ENCODE measurements at places on chromosomes 2 and 18.

DNA sequence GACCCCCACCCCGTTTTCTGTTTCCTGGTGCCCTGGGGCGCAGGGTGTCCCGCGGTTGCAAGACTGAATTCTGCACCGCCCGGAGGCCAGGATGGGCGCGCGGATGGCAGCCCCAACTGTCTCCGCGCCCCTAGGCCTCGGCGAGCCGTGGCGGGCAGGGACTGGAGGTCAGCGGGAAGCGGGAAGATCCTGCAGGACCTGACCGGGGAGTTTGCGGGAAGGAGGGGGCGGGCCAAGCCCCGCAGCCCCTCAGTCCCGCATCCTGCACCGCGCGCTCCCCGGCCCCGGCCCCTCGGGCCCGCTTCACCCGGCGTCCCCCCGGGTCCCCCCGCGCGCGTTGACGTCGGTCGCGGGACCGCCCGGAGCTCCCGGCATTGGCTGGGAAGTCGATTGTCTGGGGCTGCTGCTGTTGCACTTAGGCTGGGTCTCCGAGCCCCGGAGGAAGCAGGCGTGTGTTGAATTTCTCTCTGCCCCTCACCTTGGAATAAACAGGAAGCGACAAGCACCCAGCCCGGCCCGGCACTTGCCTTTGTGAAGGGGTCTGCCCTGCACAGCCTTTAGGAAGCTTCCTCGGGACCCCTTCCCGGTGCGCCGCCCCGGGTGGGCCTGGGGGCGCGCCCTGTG is at the start of gene LDLRAD4:
Gene LDLRAD4 (plus strand): TSS at position 393 of the 624 bp plus-strand sequence.
- DNase-seq = no peak

DNA sequence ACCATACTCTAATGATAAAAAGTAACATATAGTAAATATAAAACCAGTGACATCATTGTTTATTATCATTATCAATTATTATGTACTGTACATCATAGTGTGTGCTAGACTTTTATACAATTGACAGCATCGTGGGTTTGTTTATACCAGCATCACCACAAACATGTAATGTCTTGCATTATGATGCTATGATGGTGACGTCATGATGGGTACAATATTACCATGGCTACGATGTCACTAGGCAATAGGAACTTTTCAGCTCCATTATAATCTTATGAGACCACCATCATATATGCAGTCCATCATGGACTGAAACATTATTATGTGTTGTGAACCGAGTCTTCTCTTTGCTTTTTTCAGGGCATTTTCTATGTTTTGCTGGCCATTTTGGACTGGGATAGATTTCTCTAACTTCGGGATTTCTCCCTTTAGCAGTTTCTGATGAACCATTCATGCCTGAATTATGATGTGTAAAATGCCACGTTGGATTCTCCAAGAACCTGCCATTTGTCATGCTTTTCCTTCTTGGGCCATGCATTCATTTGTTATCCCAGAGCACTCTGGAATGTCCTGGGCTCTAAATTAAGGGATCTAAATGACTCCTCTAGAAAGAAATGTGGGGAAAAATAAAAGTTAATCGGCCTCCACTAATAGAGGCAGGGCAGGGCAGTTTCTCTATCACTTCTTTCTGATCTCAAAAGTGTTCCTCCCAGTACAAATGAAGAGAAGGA is 325.6 kb upstream of the TNP1 start:
- DNase-seq = no peak

DNA sequence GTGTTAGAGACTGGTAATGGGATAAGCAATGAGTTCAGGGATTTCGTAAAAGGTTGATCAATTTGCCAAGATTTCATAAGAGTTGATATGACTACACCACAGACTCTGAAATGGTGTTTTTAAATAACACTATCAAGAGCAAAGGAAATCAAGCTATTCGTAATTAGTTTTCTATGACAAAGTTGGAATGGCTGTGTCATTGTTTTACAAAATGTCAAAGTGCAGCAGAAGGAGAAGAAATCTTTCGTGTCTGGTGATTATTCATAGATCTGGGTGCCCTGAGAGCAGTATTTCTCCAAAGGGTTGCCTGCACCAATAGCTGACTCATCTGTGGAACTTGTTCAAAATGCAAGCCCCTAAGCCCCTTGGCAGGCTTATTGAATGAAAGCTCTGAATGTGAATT is 70.1 kb downstream of the NABP1 start:
- DNase-seq = no peak

GRCh38 chr18:56709463-56709862 is 58.3 kb downstream of the WDR7 start:
- DNase-seq = no peak

DNA sequence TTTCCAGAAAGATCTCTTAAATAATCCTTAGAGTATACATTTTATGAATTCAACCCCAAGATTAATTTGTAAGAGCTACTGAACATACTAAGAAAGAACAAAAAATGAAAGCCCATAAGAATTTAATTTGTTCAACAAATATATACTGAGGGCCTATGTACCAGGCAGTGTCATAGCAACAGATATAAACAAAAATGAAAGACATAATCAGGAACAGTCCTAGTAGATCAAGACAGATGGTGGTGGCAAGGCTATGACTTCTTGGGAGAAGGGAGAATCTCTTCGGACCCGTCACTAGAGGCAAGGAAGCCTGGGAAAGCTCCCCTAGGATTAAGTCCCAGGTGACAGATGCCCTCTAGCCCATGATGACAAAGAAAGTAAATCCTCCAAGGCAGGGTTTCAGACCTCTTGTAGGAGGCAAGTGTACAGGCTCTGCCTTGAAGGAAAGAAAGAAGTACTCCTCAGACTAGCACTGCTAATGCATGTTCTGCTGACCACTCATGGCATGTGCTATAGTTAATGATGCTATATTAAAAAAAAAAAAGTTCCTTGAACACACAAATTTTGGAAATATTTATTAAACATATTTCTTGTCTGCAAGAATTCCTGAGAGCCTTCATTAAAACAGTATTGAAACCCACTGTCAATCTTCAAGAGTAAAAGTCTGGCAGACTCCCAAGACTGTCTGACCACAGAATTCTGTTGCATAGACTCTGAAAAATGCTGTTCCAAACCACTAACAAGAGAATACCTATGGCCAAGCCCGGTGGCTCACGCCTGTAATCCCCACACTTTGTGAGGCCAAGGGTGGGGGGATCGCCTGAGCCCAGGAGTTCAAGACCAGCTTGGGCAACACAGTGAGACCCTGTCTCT is 31.5 kb downstream of the NOL10 start:
- no peak for DNase-seq

- DNase-seq = no peak
Observed at GRCh38 chr2:85501248-85501647, 37.7 kb upstream of the MAT2A start.

DNA sequence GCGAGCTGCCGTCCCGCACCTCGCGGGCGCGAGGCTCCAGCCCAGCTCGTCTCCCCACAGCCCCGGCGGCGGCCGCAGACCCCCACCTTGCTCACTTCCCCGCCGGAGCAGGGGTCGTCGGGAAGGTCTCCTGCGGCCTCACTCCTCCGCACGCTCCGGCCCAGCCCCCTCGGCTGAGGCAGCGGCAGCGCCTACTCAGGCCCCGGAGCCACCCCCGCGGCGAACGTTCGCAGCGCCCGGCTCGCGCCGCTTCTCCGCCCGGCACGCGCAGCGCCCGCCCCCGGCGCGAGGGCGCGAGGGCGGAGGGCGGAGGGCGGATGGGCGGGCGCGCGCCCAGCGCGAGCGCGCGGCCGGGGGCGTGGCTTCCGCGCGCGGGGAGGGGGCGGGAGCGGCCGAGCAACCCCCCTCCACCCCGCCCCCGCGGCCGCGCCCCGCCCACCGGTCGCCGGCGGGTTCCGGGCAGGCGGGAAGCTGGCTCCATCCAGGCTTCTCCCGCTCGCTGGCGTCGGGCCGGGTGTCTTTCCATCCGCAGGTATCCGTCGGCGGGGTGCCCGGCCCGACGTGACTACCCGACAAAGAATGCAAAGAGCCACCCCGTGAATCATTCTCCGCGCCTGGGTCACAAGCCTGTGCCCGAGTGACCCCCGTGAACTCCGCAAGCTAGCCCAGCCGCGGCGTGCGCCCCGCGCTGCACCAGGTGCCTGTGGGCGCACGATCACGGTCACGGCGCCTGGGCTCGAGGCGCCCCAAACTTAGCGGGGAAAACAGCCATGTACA is at the start of gene DTNB:
Gene DTNB (minus strand): TSS at position 278 of the 777 bp plus-strand sequence. CDS start 20,917 bp downstream, outside the sequence.
- no peak for DNase-seq

DNA sequence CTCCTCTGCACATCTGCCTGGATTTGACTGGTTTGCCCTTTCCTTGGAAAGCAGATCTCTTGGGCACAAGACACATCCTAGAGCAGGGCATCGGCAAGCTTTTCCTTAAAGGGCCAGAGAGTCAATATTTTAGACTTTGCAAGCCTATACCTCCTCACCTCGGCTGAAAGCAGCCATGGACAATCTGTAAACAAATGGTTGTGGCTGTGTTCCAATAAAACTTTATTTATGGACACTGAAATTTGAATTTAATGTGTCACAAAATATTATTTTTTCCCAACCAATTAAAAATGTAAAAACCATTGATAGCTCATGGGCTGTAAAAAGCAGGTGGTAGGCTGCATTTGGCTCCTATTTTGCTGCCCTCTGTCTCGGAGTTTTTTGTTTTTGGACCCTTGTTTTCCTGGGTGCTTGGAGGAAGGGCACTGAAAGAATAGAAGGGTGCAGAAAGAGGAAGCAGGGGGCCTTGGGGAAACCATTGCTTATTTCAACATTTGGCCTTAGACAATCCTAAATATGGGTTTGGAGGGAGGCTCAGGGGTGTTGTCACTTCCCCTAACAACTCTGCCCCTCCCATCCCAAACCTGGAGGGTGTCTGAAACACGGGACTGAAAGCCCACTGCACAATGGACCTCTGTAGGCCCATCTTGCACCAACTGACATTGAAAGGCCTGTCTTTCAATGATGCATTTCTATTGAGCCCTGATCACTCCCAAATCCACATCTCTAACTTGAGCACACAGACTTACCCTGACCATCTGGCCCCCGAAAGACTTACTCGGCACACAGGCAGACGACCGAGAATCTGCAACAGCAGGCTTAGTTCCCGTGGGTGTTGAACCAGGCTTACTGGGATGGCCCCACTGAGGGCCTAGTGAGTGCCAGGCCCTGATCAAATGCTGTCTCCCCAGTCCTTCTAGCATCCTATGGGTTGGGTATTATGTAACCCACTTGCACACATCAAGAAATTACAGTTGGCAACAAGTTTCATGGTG is 7.1 kb upstream of the ZFP36L2 start:
- DNase-seq = no peak

GRCh38 chr2:215216806-215217205 is 78.4 kb upstream of the ABCA12 start:
- no peak for DNase-seq

- DNase-seq = no peak
Observed at GRCh38 chr2:134235510-134236144, 18.2 kb upstream of the MGAT5 start.

- no peak for DNase-seq
Observed at GRCh38 chr2:190582019-190582418, 47.5 kb upstream of the NEMP2 start.

GRCh38 chr2:50707196-50707595 is 324.7 kb downstream of the NRXN1 start:
- no peak for DNase-seq

GRCh38 chr2:216188956-216189355 is 79.8 kb downstream of the XRCC5 start:
- DNase-seq = no peak

- DNase-seq = no peak
Observed at GRCh38 chr2:44188696-44189095, 20.0 kb downstream of the PPM1B start.

- DNase-seq = no peak
Observed at GRCh38 chr2:100021791-100022340, 120.5 kb downstream of the AFF3 start.

GRCh38 chr2:16330571-16330970 is 335.1 kb downstream of the CYRIA start:
- DNase-seq = no peak

GRCh38 chr18:644395-645004 is 13.0 kb upstream of the TYMS start:
- no peak for DNase-seq

DNA sequence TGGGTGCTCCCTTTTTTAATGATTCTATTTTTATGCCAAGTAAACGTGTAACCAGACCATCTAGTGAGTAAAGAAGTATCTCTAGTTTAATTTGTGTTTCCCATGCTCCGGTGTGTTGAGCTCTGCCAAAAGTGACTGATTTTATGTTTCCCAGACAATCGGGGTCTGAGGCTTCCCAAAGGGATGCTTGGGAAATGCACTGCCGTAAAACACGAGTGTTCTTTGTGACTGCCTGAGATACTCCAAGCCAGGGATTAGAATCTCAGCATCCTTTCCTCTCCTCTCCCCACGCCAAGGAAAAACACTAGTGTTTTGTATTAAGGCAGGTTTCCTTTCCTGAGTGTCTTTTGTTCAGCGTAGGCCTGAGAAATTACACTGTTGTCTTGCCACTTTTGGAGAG is 180.5 kb upstream of the NRP2 start:
- no peak for DNase-seq

GRCh38 chr2:187011206-187011832 is 162.3 kb upstream of the ZSWIM2 start:
- no peak for DNase-seq

- DNase-seq = no peak
Observed at GRCh38 chr2:20516646-20517341, 69.9 kb downstream of the RHOB start.

DNA sequence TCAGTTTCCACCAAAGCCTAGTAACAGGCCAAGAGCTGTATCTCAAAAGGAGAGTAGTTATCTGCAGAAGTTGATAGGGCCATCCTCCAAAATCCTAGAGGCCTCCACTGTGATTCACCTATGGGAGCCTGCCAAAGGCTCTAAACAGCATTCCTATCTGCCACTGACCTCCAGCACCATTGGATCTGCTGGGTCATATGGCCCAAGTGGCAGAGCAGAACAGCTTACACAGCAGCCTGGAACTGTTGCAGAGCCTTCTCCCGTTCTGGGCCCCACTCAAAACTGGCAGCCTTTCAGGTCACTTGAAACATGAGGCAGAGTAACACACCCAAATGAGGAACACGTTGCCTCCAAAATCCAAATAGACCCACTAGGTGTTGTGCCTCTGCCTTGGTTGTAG is 345.2 kb upstream of the RND3 start:
- DNase-seq = no peak

GRCh38 chr2:226702376-226702775 is 97.2 kb downstream of the IRS1 start:
- no peak for DNase-seq

GRCh38 chr2:237511433-237511832 is 24.4 kb downstream of the MLPH start:
- no peak for DNase-seq

DNA sequence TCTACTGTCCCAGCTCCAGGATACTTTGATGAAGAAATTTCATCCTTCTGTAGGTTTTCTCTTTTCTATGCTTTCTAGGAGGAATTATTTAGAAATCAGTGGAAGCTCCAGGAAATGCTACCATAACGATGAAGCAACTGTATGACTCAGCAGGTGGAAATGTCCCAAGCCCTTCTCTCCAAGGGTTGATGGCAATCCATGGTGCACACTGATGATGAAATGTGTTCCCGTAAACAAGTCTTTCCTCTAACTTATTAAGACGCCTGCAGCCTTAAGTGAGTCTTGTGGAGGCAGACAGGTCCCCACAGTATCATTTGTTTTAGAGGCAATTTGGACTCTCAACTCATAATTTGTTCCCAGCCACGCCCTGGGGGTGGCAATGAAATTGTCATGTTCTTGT is 777.6 kb upstream of the SOX11 start:
- DNase-seq = no peak
